ENCODE measurements at places on chromosomes 12 and 14.

DNA sequence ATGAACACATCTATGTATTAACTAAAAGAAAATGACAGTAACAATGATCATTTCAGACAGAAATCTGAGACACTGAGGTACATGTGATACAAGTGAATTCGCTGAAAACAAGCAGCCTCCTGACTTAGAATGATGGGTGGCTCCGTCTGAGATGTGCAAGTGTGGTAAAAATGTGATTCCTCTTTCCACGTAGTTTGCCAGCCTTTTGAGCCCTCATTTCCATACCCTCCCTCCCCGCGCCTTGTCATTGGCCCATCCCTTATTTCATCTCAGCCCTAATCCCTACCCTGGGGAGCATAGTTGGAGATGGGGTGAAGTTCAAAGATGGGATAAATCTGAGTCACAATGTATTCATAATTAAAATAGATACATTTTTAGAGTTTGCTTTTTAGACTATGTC, 107.8 kb downstream of the BMP4 start:
- DNase-seq = no peak

DNA sequence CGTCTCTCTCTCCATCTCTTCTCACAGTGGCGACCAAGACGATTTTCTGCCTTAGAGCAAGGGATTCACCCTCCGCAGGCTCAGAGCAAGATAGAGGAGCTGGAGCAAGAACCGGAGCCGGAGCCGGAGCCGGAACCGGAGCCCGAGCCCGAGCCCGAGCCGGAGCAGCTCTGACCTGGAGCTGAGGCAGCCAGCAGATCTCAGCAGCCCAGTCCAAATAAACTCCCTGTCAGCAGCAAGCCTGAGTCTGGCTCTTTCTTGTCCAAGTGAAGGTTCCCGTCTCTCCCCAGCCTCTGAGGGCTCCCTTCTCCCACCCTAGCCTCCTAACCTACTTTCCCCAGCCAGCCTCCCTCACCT, 5.9 kb downstream of the LAG3 start:
- DNase-seq = no peak

GRCh38 chr14:76053572-76054355, 68.2 kb downstream of the IFT43 start:
- no peak for DNase-seq

- DNase-seq = no peak
Observed at GRCh38 chr12:18368594-18368993, 107.3 kb downstream of the PIK3C2G start.

DNA sequence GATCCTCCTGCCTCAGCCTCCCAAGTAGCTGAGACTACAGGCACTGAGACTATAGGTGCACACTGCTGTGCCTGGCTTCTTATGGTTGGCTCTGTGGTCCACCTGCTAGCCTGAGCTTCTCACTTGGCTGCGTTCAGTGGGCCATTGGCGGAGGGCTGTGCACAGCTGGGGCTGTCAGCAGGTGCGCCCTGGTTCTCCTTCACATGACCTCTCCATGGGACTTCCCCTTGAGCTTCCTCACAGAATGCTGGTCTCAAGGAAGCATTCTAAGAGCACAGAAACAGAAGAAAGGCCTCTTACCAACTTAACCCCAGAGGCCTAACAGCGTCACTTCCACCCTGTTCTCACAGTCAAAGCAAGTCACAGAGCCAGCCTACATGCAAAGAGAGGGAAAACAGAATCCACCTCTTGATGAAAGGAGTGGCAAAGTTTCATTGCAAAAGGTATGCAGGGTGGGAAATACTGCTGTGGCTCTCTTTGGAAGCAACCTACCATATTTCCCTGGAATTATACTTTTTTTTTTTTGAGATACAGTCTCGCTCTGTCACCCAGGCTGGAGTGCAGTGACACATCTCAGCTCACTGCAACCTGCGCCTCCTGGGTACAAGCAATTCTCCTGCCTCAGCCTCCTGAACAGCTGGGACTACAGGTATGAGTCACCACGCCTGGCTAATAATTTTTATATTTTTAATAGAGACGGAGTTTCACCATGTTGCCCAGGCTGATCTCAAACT, 9.3 kb downstream of the RILPL2 start:
- no peak for DNase-seq

- no peak for DNase-seq
Observed at GRCh38 chr12:115257791-115258190, 573.8 kb upstream of the TBX3 start.

- DNase-seq = no peak
Observed at GRCh38 chr14:81172881-81173280, 47.9 kb downstream of the GTF2A1 start.

- no peak for DNase-seq
Observed at GRCh38 chr14:21436567-21437062, 19.3 kb downstream of the CHD8 start.

GRCh38 chr12:1695886-1696670, 5.2 kb downstream of the ADIPOR2 start:
- no peak for DNase-seq

GRCh38 chr12:108304633-108305032, 34.5 kb downstream of the CMKLR1 start:
- DNase-seq = no peak

- DNase-seq = no peak
Observed at GRCh38 chr12:62698701-62699101, 232.1 kb downstream of the MON2 start.

GRCh38 chr12:67772267-67773169, 124.0 kb downstream of the DYRK2 start:
- DNase-seq = no peak

- no peak for DNase-seq
Observed at GRCh38 chr12:133130808-133131128, 341 bp downstream of the ZNF10 start.

- DNase-seq = no peak
Observed at GRCh38 chr12:50186681-50187080, 19.5 kb upstream of the CERS5 start.

DNA sequence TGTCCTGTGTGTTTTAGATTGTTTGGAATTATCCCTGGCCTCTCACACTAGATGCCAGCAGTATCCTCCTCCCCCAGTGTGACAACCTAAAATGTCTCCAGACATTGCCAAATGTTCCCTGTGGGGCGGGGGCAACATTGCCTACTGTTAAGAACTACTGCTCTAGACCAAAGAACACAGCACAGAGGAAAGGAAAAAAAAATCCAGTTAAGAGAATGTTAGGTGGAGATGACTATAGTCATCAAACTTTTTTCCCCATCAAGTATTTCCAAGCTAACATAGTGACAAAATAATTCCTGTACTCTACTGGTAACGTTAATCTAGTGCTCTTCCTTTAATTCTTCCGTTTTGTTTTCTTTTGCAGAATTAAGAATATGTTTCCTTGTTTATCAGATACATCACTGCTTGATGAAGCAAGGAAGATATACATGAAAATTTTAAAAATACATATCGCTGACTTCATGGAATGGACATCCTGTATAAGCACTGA, 3.5 kb downstream of the CDKN1B start:
- no peak for DNase-seq

GRCh38 chr12:111761099-111761498, 5.6 kb upstream of the ALDH2 start:
- DNase-seq = no peak

GRCh38 chr12:129310346-129310745, 457.1 kb downstream of the GLT1D1 start:
- DNase-seq = no peak

DNA sequence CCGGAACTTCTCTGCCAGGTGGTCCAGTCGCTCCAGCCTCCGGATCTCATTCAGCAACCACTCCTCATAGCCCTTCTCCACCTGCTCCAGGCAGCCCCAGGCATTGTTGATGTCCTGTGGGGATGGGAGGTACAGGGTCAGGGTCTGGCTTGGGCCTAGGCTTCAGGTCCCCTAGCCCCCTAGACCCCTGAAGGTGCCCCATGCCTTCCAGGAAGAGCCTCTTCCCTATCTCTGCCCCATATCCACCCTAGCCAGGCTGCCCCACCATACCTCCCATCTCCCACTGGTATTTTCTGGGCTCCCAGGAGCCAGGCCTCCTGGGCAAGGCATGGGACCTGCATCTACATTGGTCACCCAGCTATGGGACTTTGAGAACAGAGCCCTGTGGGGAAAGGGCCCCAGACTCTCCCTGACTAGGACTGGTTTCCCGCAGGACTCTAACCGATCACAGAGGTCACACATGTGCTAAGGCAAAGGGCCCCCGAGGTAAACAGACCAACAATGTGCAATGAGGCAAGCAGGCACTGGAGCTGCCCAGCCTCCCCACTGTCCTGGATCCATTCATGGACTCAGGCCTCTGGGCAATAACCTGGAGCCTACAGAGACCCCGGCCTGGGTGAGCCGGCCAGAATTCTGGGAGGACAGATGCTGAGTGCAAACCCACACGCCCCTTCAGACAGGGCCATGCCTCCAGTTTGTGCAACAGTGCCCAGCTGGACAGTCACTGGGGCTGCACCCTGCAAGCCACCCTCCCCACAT, 88.8 kb downstream of the ACTN1 start:
- no peak for DNase-seq

DNA sequence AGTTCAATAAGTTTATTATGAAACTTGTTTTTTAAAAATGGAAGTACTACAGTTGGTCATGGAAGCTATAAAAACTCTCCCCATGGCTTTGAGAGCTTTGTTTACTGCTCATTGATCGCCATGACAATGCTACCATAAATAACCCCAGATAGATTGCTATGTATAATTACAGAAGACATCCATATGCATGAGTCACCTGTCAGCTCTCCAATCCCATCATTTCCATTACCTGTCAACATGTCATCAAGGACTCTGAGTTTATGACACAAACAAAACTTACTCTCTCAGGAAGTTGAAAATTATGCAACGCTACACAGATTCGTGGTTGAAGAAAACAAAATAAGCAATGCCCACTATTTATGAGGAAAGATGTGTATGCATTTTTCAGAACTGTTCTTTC, 144.4 kb downstream of the SEC23A start:
- no peak for DNase-seq

- no peak for DNase-seq
Observed at GRCh38 chr12:101181776-101182175, 28.3 kb downstream of the SLC5A8 start.

GRCh38 chr12:29316752-29317151, 64.2 kb downstream of the ERGIC2 start:
- DNase-seq = no peak

GRCh38 chr12:88993651-88994050, 358.6 kb downstream of the DUSP6 start:
- no peak for DNase-seq

- no peak for DNase-seq
Observed at GRCh38 chr12:69686731-69687130, 12.4 kb downstream of the BEST3 start.

GRCh38 chr12:111361717-111362576, 6.9 kb downstream of the PHETA1 start:
- DNase-seq = no peak

- no peak for DNase-seq
Observed at GRCh38 chr12:124120739-124121138, 147.7 kb downstream of the ZNF664 start.

DNA sequence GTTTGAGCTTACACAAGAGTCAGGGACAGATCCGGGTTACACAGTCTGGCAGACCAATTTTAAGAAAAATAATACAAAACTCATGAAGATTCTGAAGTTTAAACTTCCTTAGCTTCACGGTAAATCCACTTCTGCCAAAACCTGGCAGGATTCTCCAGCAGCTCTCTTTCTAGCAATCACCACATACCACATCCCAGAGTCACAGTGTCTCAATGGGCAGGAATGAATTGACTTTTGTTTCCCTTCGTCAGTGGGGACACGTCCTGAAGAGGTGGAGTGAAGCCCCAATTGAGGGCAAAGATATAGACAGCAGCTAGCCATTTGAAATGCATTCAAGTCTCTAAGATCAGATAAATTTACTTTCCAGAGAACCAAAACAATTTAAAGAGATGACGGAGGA, 117.1 kb upstream of the ARHGAP5 start:
- no peak for DNase-seq

- no peak for DNase-seq
Observed at GRCh38 chr12:124233846-124234640, 60.9 kb upstream of the RFLNA start.

- DNase-seq = no peak
Observed at GRCh38 chr14:56005191-56006053, 112.8 kb upstream of the PELI2 start.

- DNase-seq = no peak
Observed at GRCh38 chr12:6222078-6222654, 22.0 kb downstream of the CD9 start.

GRCh38 chr12:2092354-2092753, 39.6 kb downstream of the CACNA1C start:
- no peak for DNase-seq

DNA sequence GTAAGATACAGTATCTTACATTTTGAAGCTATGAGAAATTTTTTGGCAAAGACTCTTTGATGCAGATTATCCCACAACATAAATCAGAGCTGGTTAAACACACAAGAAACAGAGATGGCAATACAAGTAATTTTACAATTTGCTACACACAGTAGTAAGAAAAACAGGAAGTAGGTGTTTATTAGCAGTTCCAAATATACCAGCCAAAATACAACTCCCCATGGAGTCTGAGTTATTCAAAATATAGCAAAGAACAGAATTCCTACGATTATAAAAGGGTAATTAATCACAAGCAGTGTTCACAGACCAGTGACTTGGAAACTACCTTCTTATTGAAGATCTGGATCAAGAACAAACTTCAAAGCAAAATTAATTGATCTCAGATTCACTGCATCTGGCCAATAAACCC, 83.9 kb downstream of the BMP4 start:
- DNase-seq = no peak

GRCh38 chr14:75549169-75549568, 26.9 kb downstream of the BATF start:
- no peak for DNase-seq

DNA sequence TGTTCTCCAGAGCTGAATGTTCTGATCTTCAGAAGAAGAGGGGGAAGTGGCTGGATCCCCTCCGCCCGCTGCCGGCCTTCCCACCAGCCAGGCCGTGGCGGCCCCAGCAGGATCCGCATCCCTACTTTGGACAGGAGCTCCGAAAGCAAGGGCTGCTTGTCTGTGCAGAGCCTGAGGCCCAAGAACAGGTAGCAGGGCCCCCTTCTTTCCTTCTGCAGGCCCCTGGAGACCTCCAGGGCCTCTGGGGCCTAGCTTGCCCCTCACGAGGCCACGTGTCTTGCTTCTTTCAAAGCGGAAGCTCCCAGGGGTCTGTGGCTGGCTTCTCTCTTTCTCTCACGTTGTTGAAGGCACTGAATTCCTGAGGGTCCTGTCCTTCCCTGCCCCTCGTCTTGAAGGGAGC, 13.2 kb downstream of the PGF start:
- no peak for DNase-seq

GRCh38 chr12:52821826-52822660, 8.1 kb upstream of the KRT4 start:
- DNase-seq = no peak

DNA sequence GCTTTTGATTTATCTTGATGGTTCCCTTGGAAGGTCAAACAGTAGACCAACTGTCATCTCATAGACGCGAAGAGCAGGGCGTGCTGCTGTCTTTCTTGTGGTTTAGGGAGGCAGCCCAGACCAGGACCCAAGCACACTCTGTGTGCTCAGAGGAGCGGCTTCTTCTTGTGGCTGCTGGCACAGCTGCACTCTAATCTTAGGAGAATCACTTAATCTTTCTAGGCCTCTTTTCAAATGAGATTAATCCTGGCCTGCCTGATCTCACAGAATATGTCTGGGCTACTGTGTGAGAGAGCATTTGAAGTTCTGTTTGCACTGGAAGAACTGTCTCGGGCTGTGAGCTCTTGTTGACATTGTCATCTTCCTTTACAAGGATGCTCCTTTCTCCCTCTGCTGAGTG, 60.0 kb upstream of the TRAF3 start:
- no peak for DNase-seq

Data from stimulated activated CD8-positive, alpha-beta memory T cell treated with anti-CD3 and anti-CD28 coated beads, Interleukin-12 subunit alpha, Interleukin-12 subunit beta, amount 100 ng/mL, for 4 hours (primary cell).